ENCODE measurements at places on chromosomes 12 and 14.
A peak's percentile ranks its signal among the peaks of the same experiment; 100 is the strongest.

DNA sequence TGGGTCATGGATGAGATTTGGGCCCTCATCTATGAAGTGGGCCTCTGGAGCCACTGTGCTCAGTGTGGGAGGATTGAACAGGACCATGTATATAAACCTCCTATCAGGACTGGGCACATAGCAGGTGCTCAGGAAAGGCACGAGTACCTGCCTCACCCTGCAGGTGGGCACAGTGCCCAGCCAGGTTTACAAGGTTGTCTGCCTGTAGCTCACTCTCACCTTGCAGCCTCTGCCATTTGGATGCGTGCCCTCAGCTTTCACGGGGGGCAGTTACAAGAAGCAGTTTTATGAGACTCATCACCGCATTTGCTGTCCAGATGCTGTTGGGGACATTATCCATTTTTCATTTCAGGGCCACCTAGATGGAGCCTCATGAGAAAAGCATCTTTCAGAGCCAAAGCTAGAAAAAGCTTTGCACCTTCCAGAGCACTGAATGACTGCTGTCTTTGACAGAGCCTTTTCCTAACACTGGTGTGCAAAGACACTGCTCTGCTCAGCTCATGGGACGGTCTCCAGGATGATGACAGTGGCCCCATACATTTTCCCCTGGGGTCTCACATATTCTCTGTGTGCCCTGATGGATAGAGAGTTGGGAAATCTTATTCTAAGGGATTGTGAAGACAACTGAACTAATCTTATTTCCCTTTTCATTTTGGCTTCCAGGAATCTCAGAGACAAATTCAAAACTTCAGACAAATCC is 327.5 kb upstream of the RTL1 start:
- H3K27ac ChIP-seq, result no peak overlapping the region
- H3K36me3 ChIP-seq, result no peaks in the 10 kb centered on the region

- H3K4me1 ChIP-seq, result no peaks in the 10 kb centered on the region
- no peaks in the 10 kb centered on the region for H3K27me3 ChIP-seq
- peak overlapping the region; percentile 32 for H3K27ac ChIP-seq
- H3K4me3 ChIP-seq, result no peak overlapping the region
These were observed 10.3 kb downstream of the TBPL2 start for GRCh38 chr14:55430024-55430690.

GRCh38 chr12:1857086-1857485 is 36.7 kb downstream of the LRTM2 start:
- no peak for DNase-seq
- no peaks in the 10 kb centered on the region for H3K27me3 ChIP-seq
- H3K27ac ChIP-seq, result no peak overlapping the region
- no peaks in the 10 kb centered on the region for H3K4me1 ChIP-seq

DNA sequence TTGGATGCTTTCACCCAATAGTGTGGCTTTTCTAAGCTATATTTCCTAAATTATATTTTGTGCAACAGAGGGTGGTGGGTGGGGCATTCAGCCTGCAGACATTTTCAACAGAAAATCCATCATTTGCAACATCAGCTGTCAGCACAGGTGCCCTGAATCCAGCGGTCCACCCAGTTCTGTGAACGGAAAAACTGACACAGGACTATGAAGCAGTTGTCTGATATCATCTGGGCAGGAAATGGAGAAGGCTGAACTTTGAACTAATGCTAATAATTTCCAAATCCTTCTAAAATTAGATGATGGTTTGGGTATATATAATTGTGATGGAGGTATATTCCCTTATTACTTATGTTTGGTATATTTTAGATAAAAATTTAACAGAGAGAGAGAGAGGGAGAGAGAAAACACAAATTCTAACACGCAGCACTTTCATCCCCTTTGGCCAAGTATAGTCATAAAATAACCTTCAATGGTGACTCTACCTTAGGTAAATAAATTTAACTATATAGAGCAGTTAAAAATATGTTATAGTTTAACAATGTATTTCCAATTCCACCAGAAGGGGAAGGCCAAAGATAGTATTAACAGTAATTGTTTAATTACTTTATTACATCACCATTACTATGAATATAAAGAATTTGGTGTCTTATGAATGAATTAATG is 58.3 kb upstream of the PTPRB start:
- H3K36me3 ChIP-seq, result no peaks in the 10 kb centered on the region
- H3K4me3 ChIP-seq, result no peak overlapping the region
- no peaks in the 10 kb centered on the region for H3K4me1 ChIP-seq
- no peak for DNase-seq
- H3K27me3 ChIP-seq, result no peaks in the 10 kb centered on the region

DNA sequence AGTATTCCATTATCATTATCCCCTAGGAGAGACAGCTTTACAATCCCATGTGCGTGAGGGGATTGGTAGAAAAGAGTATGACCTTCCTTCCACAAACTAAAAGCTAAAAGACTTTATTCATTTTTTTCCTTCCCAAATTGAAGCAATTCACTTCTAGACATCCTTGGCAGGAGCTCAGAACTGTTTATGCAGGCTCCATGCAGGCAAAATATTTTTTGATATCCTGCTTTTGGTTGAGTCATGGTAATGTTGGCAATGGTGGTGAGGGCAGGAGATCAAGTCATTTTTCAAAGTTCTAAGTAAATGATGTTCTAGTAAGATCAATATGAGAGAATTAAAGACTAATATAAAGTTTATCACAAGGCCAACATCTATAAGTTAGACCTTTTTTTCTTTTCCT is 1.3 kb upstream of the PLEKHG7 start:
- H3K27me3 ChIP-seq, result no peaks in the 10 kb centered on the region
- H3K36me3 ChIP-seq, result no peaks in the 10 kb centered on the region
- no peak for DNase-seq
- H3K4me1 ChIP-seq, result no peaks in the 10 kb centered on the region

GRCh38 chr14:104200106-104200505 is 61.7 kb downstream of the KIF26A start:
- peaks cover 4% of the 10 kb centered on the region for H3K4me1 ChIP-seq
- no peaks in the 10 kb centered on the region for H3K27me3 ChIP-seq
- H3K4me3 ChIP-seq, result no peak overlapping the region

DNA sequence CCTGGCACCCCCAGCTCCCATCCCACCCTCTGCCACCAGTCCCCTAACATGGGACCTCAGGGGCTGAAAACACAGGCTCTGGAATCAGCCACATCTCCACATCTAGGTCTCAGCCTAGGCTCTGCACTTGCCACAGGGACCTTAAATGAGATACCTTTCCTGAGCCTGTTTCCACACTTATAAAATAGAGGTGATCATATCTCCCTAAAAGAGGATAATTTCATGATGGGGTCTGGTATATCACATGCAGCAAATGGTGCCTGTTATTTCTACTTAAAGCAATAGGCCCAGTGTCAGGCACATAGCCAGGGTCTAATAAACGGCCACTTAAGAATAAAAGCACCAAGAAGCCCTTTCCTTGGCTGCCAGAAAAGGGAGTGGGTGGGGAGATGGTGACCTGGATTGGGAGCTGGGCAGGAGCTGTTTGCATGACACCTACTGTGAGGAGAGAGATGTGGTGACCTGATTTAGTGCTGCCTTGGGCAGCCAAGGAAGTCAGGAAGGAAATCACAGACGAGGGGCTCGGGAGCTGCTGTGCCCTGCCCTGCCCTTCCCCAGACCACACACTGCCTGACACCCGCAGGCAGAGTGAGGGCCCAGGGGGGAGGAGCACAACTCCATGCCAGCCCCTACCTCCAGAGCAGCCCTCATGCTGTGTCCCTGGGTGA is 71.2 kb downstream of the IRF2BPL start:
- H3K4me3 ChIP-seq, result peak overlapping the region; percentile 74
- no peak for DNase-seq
- no peaks in the 10 kb centered on the region for H3K27me3 ChIP-seq
- H3K36me3 ChIP-seq, result no peaks in the 10 kb centered on the region
- peak overlapping the region; percentile 98 for H3K27ac ChIP-seq

- no peak overlapping the region for H3K27ac ChIP-seq
- H3K27me3 ChIP-seq, result no peaks in the 10 kb centered on the region
- no peak for DNase-seq
- no peaks in the 10 kb centered on the region for H3K36me3 ChIP-seq
- H3K4me1 ChIP-seq, result no peaks in the 10 kb centered on the region
- no peak overlapping the region for H3K4me3 ChIP-seq
These were observed 62.9 kb upstream of the PDE3A start for GRCh38 chr12:20305470-20305869.

DNA sequence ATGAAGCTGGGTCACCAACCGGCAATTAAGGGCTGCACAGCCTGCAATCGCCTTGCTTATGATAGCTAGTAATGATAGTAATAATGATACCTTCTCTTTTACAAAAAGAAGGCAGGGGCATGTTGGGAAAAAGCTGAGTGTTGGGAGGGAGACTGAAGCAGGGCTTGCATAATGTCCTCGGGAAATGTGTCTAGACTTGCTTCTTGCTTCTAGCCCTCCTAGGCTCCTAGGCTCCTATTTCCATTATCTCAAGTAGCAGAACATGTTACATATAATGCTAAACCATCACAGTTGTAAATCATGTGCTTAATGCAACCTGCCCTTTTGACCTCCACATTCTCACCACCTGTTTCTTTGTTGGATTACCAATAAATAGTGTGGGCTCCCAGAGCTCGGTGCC is 18.7 kb downstream of the RERGL start:
- no peak for DNase-seq
- H3K36me3 ChIP-seq, result no peaks in the 10 kb centered on the region
- no peak overlapping the region for H3K4me3 ChIP-seq
- H3K27ac ChIP-seq, result no peak overlapping the region
- H3K27me3 ChIP-seq, result no peaks in the 10 kb centered on the region

- no peaks in the 10 kb centered on the region for H3K27me3 ChIP-seq
- DNase-seq, result no peak
- H3K4me1 ChIP-seq, result no peaks in the 10 kb centered on the region
- no peak overlapping the region for H3K27ac ChIP-seq
- H3K36me3 ChIP-seq, result no peaks in the 10 kb centered on the region
These were observed 9.0 kb upstream of the BDKRB1 start for GRCh38 chr14:96247031-96247430.

- H3K36me3 ChIP-seq, result no peaks in the 10 kb centered on the region
- H3K4me3 ChIP-seq, result no peak overlapping the region
These were observed 7.7 kb downstream of the PPP1R3E start for GRCh38 chr14:23294734-23295561.

DNA sequence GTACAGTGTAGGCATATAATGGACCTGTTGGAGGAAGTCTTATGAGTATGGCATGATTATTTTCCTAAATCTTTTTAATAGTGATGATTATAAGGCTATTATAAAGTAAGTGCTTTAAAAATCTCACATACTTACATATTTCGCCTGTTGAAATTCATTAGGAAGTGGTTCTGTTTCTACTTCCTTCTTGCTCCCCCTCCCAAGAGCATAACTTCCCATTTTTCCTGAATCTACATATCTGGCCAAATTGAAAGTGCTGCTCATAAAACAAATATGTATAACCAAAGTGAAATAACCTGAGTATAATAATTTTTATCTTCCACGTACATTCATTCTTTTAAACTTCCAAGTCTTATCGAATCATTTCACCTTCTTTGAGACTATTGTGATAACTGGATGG is 455.6 kb upstream of the SEL1L start:
- no peaks in the 10 kb centered on the region for H3K36me3 ChIP-seq
- no peaks in the 10 kb centered on the region for H3K4me1 ChIP-seq
- H3K27ac ChIP-seq, result no peak overlapping the region
- H3K4me3 ChIP-seq, result no peak overlapping the region

GRCh38 chr14:20768593-20768892 is 339 bp downstream of the EDDM3B start:
- no peak overlapping the region for H3K4me3 ChIP-seq
- no peak for DNase-seq
- H3K4me1 ChIP-seq, result no peaks in the 10 kb centered on the region
- no peak overlapping the region for H3K27ac ChIP-seq
- H3K36me3 ChIP-seq, result no peaks in the 10 kb centered on the region

- no peaks in the 10 kb centered on the region for H3K27me3 ChIP-seq
- DNase-seq, result no peak
- H3K4me3 ChIP-seq, result no peak overlapping the region
- H3K36me3 ChIP-seq, result no peaks in the 10 kb centered on the region
These were observed 8.0 kb downstream of the SNW1 start for GRCh38 chr14:77752799-77753516.
